ENCODE measurements at places on chromosomes 1 and 21.

- DNase-seq, result no peak
Measured at GRCh38 chr21:15061747-15062605, 2.8 kb downstream of the NRIP1 start.

GRCh38 chr21:23083242-23083641, 2085.0 kb downstream of the NCAM2 start:
- DNase-seq, result no peak

DNA sequence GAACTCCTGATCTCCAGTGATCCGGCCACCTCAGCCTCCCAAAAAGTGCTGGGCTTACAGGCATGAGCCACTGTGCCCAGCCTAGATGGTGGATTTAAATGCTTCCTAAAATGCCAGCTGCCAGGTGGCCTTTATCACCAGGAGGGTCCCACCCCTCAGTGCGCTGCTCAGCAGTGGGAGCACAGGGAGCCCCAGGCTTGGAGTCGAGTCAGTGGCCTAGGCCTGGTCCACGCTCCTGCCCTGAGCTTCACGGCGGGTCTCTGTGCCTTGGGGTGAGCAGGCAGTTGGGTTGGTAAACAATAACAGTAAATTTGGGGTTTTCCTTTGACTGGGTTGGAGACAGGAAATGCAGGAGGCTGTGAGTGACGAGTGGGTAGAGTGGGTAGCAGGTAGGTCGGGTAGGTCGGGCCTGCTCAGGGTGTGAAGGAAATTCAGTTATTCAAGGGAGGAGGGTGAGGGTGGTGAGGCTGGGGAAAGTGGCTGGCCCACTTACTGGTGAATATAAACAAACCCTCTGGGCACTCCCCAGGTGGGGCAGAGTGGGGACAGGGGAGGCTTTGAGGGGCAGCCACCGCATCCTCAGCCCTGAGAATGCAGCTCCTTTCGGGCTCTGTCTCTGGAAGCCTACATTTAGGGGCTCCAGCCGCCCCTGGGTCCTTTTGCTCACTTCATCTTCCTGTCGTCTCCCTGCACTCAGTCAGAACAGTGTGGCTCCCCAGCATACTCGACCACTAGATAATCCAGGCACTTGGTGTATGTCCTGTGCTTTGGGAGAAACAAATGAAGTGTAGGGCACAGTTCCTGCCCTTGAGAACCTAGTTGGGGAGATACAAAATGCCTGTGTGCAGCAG, 33.5 kb upstream of the IL19 start:
- DNase-seq, result peak; percentile 26

DNA sequence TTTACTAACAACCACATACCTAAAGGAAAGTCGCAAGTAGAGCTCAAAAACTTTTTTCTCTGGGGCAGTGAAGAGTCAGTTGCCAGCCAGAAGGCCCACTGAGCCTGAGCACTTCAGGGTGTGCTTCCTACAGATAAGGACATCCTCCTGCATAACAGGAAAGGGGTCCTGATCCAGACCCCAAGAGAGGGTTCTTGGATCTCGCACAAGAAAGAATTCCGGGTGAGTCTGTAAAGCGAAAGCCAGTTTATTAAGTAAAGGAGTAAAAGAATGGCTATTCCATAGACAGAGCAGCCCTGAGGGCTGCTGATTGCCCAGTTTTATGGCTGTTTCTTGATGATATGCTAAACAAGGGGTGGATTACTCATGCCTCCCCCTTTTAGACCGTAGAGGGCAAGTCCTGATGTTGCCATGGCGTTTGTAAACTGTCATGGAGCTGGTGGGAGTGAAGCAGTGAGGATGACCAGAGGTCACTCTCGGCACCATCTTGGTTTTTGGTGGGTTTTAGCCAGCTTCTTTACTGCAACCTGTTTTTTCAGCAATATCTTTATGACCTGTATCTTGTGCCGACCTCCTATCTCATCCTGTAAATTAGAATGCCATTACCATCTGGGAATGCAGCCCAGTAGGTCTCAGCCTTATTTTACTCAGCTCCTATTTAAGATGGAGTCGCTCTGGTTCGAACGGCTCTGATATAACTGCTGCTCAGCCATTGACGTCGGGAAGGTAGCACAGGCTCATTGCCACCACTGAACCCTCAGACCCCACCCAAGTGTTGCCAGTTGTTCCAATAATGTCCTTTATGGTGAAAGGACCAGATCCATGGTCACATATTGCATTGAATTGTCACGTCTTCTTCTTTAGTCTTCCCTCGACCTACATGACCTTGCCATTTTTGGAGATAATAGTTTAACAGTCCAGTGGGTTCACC, 96.6 kb upstream of the ERRFI1 start:
- no peak for DNase-seq

DNA sequence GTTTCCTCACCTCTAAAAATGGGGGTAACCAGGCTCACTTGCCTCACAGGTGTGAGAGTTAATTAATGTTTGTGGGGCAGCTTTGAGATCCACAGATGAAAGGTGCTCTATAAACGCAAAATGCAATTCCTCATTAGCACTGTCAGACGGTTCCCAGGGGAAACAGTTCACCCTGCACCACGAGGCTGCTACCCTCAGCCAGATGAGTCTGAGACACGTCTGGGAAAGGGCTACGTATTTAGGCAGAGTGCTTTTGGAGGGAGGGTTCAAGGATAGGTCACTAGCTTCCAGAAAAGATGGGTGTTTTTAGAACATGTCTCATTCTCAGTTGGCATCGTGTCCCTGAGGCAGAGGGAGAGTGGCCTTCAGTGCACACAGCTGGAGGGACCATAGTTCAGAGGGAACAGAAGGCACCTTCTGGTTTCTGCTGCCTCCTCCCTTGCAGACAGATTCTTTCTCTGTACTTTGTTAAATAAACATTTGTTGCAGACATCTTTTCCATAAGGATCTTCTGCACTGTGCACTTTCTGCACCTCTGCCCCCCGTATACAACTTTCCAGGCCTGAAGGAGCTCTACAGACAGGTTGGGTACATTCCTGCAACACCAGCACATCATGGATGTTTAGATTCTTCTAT, 139.9 kb downstream of the CLIC6 start:
- no peak for DNase-seq

- DNase-seq, result no peak
Measured at GRCh38 chr21:27734146-27734545, 767.3 kb upstream of the ADAMTS5 start.

GRCh38 chr1:229379846-229380245, 37.0 kb upstream of the CCSAP start:
- no peak for DNase-seq

- DNase-seq, result no peak
Measured at GRCh38 chr1:36973056-36973455, 61.3 kb downstream of the GRIK3 start.

GRCh38 chr1:61742620-61743430, 545 bp downstream of the PATJ start:
- no peak for DNase-seq

- DNase-seq, result no peak
Measured at GRCh38 chr1:213110349-213111300, 59.6 kb downstream of the RPS6KC1 start.

- no peak for DNase-seq
Measured at GRCh38 chr21:35686156-35686555, 374.2 kb downstream of the SETD4 start.

DNA sequence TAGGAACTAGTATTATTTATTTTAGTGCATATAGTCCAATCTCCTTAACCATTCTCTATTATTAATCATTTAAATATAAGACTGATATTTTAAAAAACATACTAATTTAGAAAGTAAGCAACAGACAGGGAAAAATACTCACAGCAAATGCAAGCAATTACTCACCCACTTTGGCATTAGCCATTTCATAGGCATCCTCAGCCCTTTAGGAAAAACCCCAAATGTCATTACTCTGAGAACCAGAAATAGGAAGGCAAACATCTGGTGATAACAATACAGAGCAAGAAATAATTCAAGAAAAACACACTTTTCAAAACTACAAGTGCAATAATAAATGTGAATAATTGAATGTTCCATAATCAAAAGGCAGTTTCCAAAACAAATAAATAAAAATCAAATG, 545.1 kb downstream of the PLPP3 start:
- DNase-seq, result no peak

DNA sequence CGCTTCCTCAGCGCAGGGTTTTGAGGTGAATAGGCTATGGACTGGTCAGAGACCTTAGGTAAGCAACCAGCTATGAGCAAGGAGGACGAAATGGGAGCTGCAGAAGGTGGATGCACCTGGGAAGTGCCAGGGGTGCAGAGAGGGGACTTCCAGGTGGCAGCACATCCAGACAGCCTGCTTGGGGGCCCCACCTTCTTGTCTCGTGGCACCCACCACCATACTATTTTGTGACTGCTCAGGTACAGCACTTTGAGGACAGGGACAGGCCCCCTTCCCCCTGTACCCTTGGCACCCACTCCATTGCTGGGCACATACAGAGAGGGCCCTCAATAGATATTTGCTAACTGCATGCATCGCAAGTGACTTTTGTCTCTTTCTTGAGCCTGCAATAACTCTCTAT, 777 bp upstream of the KISS1 start:
- DNase-seq, result no peak

GRCh38 chr1:212323066-212323465, 37.9 kb downstream of the PPP2R5A start:
- no peak for DNase-seq

GRCh38 chr21:37219761-37220432, 47.2 kb downstream of the VPS26C start:
- DNase-seq, result no peak

DNA sequence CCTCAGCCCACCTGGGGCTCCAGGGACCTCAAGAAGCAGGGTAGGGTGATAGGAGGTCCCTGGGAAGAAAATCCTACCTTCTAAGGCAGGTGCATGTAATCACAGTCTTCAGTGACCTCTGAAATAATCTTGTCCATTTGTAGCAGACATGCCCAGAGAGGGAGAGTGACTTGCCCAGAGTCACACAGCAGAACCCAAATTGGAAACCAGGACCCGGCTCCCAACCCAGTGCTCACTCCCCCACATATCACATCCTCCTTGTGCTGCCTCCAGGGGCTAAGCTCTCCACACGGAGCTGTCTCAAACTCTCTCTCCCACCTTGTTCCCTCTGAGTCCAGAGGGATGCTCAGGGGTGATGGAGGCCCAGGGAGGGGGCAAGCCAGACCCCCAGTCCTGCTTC, 72.5 kb downstream of the RAP1GAP start:
- DNase-seq, result no peak

DNA sequence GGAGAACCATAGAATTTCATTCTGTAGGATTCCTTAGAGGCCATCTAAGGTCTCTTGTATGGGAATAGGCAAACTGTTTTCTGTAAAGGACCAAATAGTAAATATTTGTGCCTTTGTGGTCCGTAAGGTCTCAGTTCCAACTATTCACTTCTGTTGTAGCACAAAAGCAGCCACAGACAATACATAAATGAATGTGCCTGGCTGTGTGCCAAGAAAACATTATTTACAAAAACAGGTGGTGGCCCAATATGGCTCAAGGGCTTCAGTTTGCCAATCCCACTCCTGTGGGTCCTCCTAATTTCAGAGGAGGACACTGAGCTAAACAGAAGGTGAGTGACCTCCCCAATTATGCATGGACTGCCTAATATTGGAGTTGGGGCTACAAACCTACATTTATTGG, 67.6 kb upstream of the EDEM3 start:
- DNase-seq, result no peak

- DNase-seq, result no peak
Measured at GRCh38 chr1:207933205-207933800, 22.4 kb upstream of the CD34 start.

GRCh38 chr1:241695246-241696171, 43.4 kb downstream of the WDR64 start:
- no peak for DNase-seq

GRCh38 chr21:46385846-46386733, 62.1 kb downstream of the PCNT start:
- DNase-seq, result no peak

- no peak for DNase-seq
Measured at GRCh38 chr21:26843933-26844257, 1.3 kb downstream of the ADAMTS1 start.

DNA sequence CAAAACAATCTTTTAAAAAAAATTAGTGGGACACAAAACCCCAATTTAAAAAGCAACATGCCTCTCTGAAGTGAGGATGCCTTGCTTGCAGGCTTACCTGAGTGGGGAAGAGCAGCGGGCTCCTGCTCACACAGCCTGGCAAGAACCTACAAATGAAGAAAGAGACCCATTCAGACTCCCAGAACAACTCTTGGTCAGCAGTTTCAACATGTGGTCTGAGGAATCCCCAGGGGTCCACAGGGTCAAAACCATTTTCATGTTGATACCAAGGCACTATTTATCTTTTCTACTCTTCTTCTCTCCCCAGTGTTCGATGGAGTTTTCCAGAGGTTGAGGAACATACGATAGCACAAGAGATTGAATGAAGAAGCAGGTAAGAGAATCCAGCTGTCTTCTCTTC, 55.9 kb downstream of the SIPA1L2 start:
- DNase-seq, result no peak

- DNase-seq, result no peak
Measured at GRCh38 chr1:174550296-174550695, 102.5 kb downstream of the GPR52 start.

DNA sequence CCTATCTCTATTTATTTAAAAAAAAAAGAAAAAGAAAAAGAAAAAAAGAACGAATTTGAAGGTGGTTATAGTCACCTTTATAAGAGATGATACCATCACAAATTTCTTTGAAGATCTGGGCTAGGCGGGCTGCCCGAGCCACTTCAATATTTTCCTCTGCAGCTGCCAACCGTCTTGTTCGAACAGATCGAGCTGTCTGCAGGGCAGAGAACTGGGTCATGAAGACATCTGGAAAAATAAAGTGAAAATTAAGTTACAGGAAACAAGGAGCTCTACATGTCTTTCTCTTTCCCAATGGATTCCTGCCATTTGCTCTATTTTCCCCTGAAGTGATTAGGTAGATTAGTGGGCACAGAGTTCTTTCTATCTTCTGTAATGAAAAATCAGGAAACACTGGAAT, 31.9 kb downstream of the RUSC1 start:
- no peak for DNase-seq

DNA sequence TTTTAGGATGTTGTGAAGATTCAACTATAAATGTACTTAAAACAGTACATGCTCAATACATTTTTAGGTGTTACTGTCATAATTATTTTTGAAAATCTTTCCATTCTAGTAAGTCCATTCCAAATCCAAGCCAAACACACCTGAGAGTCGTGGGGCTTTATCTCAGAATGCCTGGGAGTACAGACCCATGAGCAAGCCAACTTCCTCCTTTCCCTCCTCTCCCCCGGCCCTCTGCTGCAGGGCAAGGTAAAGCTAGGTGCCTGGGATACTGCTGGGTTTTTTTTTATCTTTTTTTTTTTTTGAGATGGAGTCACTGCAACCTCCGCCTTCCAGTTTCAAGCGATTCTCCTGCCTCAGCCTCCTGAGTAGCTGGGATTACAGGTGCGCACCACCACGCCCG, 16.5 kb downstream of the TMEM51 start:
- DNase-seq, result no peak

DNA sequence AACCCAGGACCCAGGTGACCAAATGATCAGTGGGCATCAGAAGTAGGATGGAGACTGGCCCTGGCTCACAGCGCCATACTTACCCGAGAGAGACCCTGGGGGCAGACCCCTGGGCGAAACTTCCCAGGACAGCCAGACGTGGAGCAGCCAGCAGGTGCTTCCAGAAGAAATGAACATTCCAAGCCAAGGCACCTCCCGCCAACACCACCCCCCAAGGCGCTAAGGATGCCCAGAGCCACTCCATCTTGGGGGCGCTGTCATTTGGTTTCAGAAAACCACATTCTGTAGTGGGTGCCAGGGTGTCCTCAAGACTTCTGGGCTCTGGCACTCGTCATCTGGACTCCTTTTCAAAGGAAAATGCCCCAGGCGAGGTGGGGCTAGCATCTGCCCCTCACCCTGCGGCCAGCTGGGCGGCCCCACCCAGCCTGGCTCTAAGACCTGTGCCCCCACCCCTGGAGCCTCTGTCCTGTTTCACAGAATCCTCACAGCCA, 98.8 kb downstream of the RIPK4 start:
- DNase-seq, result no peak

GRCh38 chr1:30680429-30680828, 43.0 kb downstream of the MATN1 start:
- DNase-seq, result no peak
